Jurkat, Clone E6-1 (cell line): ENCODE measurements at places on chromosomes 12 and 14.
A peak's percentile ranks its signal among the peaks of the same experiment; 100 is the strongest.

- DNase-seq = no peak
These were observed 19.4 kb downstream of the ABCB9 start for GRCh38 chr12:122946690-122947341.

DNA sequence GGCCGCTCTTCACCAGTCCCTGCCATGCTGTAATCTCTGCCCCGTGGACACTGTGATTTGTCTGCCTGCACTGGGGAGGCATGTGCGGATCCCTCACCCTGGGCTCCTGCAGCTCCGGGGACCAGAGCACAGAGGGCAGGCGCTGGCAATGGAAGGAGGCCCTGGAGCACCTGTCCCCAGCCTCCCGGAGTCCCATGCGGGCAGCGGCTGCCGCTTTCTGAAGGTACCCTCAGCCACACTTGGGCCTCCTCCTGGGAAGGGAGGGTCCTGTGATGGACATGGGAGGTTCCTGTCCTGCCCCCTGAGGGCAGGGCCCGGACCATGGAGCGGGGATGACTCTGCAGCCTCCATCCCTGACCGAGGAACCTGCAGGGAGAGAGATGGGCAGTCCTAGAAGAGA lies 297.4 kb upstream of the SFSWAP start:
- no peak for DNase-seq

GRCh38 chr12:89528434-89528833 lies 2.6 kb upstream of the POC1B start:
- no peak for DNase-seq

DNA sequence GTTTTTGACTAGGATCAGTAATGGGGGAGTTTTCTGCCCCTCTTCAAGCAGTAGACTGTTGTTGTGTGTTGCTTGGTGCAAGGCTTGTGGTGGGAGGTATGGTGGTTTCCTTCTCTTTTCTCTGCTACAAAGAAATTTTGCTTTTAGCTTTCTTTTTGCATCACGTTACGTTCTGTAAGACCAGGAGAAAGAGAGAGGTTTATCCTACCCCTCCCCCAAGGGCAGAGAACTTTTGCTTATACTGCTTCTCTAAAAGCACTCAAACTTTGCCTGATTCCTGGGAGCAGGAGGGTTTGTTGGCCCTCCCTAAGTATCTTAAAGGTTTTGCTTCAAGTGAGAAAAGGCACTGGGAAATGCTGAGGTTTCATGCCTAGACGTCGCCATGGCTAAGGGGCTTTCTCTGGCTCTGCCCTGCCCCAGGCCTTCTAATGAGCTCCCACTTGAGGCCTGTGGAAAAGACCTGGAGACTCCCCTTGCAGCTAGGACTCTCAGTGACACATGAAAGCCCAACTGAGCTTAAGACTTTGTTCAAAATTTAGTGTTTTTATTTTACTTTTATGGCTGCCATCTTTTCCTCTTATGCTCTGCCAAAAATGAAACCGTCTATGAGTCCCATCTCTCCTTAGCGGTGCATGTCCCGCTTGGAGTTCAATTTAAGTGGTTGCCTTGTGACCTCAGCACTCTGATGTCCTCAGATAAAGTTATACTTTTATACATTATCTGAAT lies 49.2 kb downstream of the EIF2S3B start:
- peak; percentile 83 for DNase-seq

DNA sequence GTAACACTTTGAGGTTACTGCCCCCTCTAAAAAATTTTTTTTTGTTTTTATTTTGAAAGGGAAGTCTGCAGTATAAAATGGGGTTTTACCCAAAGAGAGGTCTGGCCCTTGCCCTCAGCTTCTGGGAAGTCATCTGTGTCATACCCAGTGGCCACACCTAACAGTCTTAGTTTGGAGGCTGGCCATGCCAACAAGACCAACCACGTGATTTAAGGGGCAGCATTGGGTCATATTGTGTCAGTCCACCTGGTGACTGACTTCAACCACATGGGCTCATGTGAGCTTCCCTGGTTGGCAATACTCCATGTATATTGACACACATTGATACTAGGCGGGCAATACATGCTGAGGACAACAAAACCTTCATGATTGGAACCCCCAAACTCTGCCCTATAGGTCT lies 173.9 kb downstream of the GXYLT1 start:
- no peak for DNase-seq

- no peak for DNase-seq
These were observed 76.6 kb downstream of the SINHCAF start for GRCh38 chr12:31249356-31249755.

GRCh38 chr12:123237646-123238329 lies 4.6 kb downstream of the MTRFR start:
- peak; percentile 60 for DNase-seq

DNA sequence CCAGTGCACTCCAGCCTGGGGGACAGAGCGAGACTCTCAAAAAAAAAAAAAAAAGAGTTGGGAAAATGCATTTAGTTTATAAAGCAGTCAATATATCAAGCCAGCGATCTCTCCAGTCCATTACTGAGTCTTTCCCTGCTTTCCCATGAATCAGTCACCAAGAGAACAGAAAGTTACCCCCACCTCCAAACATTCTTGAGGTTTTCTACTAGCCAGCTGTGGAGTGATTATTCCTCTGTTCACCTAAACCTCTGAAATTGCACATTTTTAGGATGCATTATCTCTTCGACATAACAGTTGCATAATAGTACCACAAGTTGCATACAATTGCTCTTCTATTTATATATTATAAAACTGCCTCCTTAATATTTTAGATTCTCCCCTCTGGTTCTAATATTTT lies 134.8 kb upstream of the DIO3 start:
- no peak for DNase-seq

- DNase-seq = no peak
These were observed 583.5 kb upstream of the ATP2B1 start for GRCh38 chr12:90292183-90292582.

DNA sequence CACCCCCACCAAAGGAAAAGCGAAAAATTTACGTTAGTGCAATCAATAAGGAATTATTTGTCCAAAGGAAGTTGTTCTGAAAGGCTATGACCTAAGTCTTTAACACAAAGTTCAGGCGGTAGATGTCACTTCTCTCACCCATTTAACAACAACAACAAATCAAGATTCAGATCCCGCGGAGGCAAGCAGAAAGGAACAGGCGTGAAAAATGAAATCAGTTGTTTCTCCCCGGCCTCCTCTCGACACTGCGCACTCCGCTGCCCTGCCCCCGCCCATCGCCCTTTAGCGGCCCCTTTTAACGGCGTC lies 1.4 kb downstream of the DENND5B start:
- DNase-seq = no peak
